ENCODE measurements at places on chromosomes 13 and 19.
A peak's percentile ranks its signal among the peaks of the same experiment; 100 is the strongest.

DNA sequence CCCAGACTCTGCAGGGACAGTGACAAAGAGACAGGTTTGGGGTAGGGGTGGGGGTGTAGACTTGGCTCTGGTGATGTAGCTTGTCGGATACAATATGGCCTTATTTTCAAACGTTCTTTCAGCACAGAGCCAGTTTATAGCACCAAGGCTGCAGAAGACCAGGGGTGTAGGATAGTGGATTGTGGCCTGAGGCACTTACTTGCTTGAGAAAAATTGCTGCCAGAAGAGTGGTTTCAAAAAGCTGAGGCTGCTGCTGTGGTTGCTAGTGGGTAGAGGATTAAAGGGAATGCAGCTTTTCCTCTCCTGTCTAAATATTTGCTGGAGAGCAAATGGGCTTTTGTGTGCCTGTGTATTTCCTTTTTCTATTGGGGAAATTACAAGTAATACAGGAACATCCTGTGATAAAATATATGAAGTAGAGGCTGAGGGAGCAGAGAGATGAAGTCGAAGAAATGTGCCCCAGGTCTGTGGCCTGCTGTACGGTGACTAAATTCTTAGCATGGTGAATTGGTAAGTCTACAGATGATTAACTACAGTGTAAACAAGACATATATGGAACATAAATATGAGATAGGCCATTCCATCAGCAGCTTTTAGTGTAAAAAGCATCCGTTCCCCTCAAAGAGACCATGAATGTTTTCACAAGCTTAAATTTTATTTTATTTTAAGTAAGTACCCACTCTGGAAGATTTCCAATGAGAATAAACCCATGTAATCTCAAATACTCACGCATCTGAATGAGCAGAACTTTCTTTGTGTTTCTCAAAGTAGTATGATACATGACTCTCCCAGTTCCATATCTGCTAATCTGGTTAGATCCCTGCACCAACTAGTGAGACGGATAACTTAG, 112.9 kb downstream of the LRCH1 start:
- DNase-seq = no peak

DNA sequence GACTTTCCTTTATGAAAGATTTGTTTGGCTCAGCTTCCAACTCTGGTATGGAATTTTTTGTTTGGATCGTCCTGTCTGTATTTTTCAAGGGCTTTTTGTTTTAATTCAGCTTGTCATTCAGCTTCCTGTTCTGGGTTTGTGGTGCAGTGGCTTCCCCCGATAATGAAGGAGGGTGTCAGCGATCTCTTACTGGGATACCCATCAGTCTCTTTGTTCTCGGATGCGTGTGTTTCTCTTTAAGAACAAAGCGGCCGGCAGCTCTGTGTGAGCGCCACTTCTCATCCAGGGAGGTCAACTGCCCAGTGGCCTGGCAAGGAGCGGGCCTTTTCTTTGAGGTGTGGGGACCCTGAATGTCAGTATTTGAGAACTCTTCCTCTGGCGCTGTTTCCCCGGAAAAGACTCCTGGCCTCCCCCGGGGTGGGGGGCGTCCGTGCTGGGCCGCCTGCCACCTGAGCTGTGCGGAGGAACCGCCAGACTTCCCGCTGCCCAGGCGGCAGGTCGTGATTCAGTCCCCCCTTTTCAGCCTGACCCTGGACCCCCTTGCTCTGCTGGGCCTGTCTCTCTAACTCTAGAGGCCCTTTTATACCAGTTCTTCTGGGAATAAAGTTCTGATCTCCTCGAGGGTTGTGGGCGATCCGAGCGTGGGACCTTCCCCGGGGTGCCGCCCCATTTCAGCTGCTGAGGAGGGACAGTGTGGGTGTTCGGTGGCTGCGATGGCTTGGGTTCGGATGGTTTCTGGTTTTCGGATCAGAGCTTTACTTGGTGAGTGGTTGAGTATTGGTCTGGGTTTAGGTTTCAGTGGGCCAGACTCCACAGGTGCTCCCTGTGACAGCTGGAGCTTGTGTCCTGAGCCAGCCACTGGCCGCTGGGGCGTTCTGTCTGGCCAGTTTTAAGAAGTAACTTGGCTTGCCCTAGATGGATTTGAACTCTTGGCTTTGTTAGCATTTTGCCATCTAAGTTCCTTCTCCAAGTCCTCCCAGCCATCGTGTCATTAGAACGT, 3.4 kb downstream of the SF3A2 start:
- DNase-seq = no peak

DNA sequence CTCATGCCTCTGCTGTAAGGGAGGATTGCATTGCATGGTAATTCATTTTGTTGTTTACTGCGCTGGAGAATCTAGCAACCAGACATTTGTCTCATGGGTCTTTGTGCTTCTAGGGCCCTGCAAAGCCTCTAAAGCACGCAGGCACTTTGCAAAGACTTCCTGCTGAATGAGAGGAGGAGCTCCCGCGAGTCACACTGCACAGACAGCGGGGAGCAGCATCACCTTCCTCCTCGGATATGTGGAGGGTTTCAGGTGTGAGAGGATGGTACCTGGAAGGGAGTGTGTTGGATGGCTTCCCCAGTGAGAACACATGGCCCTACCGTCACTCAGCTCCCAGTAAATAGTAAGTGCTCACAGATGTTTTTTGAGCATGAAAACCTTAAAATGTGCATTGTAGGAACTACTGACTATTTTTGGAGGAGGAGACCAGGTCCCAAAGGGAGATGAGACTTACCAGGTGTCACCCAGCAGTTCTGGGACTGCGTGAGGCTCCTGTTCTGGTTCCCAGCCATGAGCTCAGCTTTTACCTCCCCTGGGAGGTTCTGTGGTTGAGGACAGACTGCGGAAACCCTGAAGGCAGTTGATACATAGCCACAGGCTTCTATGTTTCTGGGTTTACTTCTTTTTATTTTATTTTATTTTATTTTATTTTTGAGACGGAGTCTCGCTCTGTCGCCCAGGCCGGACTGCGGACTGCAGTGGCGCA, 278.0 kb downstream of the FGF9 start:
- DNase-seq = no peak

DNA sequence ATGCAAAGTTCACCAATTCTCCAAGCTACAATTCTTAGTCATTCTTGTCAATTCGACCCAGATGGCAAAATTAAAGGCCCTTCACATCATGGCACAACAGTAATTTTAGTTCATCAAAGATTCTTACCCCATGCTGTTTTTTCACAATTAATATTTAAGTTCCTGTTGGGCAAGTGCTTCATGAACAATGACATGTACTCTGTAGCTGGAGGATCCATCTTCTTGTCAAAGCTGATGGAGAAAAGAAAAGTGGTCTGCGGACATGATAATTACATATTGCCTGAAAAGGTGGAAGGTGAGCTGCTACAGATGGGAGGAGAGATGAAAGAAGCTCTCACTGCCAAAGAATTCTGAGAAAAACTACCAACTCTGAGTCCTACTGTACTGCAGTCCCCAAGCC, 1370.3 kb upstream of the SLC10A2 start:
- no peak for DNase-seq

GRCh38 chr13:25847145-25847544, 204.7 kb downstream of the SHISA2 start:
- DNase-seq = no peak

GRCh38 chr19:57436417-57436816, 1.3 kb downstream of the ZNF749 start:
- DNase-seq = no peak

DNA sequence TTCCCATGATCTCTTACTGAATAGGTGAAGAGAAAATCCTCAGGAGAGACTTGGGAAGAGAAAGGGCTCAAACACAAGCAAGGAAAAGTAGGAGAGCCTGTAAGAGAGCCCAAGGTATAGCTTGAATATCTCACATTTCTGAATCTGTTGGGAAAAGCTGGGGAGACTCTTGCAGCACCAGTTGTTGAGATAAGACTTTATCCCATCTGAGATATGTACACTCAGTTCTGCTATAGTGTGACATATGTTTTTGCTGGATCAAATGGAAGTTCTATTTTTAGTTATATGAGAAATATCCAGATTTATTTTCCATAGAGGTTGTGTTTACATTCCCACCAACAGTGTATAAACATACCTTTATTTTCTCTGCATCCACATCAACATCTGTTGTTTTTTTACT, 246.1 kb downstream of the NDFIP2 start:
- DNase-seq = no peak

- no peak for DNase-seq
Observed at GRCh38 chr13:38309397-38309796, 40.3 kb upstream of the UFM1 start.

- DNase-seq = peak; percentile 68
Observed at GRCh38 chr19:38975214-38975860, at the start of gene FBXO17. Gene FBXO17, minus strand, starts transcription at chr19:38975742. Its CDS starts 25,423 bp downstream, at chr19:38950319.

DNA sequence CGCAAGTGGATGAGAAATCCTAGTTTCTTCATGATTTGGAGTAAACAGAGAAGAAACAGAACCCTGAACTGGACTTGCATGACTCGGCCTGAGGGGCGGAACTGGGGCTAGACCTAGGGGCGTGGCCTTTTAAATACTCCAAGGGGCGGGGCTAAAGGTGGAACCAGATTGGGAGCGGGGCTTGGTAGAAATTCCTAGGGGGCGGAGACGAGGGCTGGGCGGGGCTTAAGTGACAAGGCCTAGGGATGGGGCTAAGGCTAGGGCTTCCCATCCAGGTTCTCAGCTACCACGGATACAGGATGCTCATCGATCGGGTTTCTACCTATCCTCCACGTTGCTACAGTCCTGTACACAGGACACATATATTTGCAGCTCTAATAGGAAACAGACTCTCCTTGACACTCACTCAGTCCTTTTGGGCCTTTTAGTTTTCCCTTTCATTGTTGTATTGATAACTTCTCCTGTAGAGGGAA, 372 bp upstream of the ZNF699 start:
- DNase-seq = peak; percentile 93

DNA sequence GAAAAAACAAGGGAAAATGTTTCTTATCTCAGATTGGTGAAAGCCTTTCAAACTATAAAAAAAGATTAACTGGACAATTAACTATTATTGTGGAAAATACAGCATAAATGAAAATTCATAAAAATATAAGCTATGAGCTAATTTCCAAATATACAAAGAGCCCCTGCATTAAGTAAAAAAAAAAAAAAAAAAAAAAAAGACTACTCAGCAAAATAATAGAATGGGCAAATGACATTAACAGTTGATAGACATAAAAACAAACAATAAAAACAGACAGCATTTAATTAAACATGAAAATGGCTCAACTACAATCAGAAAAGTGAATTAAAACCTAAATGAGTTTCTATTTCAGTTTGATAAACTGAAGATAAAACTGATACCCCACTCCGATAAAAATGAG, 77.5 kb downstream of the RBM26 start:
- no peak for DNase-seq

GRCh38 chr13:114099918-114100445, 32.4 kb downstream of the RASA3 start:
- no peak for DNase-seq

- no peak for DNase-seq
Observed at GRCh38 chr19:39539165-39539517, 820 bp downstream of the EID2 start.

- no peak for DNase-seq
Observed at GRCh38 chr13:47111499-47111898, 214.6 kb upstream of the HTR2A start.

GRCh38 chr13:108787700-108788414, 158.4 kb downstream of the MYO16 start:
- peak; percentile 34 for DNase-seq

GRCh38 chr13:112333756-112334543, 42.2 kb upstream of the SPACA7 start:
- DNase-seq = no peak

GRCh38 chr13:99454518-99455183, 46.6 kb upstream of the TM9SF2 start:
- no peak for DNase-seq

DNA sequence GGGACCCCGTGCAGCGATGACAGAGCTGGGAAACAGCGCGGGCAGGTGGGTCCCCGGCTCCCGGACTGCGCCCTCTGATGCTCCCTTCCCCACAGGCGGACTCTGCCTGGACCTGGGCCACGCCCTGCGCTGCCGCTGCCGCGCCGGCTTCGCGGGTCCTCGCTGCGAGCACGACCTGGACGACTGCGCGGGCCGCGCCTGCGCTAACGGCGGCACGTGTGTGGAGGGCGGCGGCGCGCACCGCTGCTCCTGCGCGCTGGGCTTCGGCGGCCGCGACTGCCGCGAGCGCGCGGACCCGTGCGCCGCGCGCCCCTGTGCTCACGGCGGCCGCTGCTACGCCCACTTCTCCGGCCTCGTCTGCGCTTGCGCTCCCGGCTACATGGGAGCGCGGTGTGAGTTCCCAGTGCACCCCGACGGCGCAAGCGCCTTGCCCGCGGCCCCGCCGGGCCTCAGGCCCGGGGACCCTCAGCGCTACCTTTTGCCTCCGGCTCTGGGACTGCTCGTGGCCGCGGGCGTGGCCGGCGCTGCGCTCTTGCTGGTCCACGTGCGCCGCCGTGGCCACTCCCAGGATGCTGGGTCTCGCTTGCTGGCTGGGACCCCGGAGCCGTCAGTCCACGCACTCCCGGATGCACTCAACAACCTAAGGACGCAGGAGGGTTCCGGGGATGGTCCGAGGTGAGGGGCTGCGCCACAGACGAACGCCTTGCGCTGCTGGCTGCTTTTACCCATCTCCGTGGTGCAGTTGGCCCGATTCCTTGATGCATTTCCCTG, 7.8 kb upstream of the SELENOV start:
- DNase-seq = peak; percentile 74

GRCh38 chr13:57553932-57554331, 77.6 kb upstream of the PCDH17 start:
- DNase-seq = no peak

- DNase-seq = no peak
Observed at GRCh38 chr19:43534305-43534815, 1.4 kb downstream of the ZNF575 start.

DNA sequence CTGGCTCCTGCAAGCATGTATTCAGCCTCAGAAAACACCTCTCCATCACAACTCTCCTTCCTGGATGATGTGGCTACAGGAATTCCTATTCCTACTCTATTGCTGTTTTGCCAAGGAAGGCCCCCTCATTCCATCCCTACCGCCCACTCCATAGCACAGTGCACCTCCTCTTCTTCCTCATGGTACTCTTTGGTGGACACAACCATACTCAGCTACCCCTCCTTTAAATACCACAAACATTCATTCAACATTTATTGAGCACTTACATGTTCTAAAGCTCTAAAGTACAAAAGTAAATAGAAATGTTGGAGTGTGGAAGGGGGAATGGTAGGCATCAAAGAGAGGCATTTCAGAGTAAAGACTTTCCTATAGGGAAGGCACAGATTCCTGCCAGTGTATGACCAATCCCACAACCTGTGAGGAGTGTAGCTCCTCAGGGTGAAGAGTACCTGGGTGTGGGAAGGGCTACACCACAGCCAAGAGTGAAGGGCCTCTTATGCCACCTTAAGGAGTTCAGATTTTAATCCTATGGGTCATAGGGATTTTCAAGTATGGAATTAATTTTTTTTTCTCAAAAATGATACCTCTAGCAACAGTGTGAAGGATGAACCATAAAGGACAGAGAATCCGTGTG, 42.5 kb downstream of the STARD13 start:
- no peak for DNase-seq

Data from renal pelvis (tissue), 12 donors.